ENCODE measurements at places on chromosomes 5 and 9.

DNA sequence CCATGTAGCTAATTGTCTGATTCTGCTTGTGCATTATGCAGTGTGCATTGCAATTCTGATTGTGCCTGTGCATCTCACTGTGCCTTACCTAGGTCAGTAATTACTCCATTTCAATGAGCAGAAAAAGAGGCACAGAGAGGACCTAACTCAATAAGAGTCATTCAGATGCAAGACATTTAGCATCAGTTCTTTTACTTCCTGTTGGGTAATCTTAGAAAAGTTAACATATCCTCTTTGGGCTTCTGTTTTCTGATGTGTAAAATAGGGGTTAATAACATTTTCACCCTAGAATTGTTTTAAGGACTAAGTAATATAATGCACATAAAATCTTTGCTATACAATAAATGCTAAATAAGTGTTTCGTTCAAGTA, 7.0 kb upstream of the DCTN4 start:
- DNase-seq, result no peak

- no peak for DNase-seq
These were observed 89.1 kb upstream of the FBXW11 start for GRCh38 chr5:172095368-172096206.

- DNase-seq, result no peak
These were observed 15.2 kb downstream of the EXD3 start for GRCh38 chr9:137407590-137408300.

DNA sequence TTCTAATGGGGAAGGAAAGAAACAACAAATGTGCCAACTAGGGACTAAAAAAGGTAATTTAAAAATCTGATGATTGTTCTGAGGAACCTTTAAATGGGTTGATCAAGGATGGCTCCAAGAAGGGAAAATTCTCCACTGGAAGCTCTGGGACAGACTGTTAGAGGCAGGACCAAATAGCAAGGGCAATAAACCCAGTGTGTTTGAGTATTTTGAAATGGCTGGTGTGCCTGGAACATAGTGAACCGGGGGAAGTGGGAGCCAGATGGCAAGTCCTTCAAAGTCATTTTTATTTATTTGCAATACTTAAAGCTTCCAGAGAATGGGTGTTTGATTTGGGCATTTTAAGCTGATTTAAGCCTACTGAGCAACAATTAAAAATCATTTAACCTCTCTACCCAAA, 587.7 kb upstream of the MEF2C start:
- no peak for DNase-seq

DNA sequence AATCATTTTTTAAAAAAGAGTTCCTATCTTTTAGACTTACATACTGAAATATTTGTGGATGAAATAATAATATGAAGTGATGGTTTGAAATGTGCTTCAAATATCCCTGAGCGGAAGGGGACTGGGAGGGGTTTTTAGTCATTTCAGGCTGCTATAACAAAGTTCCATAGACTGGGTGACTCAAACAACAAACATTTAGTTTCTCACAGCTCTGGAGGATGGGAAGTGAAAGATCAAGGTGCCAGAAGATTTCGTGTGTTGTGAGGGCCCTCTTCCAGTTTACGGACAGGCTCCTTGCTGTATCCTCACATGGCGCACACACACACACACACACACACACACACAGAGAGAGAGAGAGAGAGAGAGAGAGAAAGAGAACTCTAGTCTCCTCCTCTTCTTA, 27.1 kb upstream of the TEX10 start:
- DNase-seq, result no peak
